ENCODE measurements at places on chromosomes 2 and 18.

DNA sequence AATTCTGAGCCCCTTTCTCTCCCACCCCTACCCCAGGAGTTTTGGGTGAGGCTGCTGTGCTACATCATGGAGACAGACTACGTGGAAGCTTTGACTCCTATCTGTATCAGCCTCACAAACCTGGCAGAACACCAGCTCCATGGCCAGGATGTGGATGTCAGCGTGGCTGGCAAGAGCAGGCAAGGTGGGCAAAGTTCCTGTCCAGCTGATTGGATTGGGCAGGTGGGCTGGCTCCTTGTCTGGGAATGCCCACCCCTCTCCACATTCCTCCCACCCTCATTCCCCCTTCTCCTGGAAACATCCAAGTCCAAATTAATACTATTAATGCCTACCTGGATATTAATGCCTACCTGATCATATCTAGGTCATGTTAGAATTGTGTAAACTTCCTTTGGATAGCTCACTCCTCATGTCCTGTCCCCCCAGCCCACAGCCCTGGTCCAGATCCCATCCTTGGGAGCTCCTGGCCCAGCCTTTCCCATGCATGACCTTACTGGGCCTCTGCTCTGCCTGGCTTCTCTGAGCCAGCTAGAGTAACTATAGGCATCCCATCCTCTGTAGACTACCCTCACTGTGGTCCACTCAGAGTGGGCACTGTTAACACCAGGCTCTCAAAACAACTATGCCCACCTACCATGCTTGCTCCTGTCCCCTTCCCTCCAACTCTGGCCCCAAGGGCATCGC is 24.1 kb downstream of the MROH2A start:
- DNase-seq, result no peak

DNA sequence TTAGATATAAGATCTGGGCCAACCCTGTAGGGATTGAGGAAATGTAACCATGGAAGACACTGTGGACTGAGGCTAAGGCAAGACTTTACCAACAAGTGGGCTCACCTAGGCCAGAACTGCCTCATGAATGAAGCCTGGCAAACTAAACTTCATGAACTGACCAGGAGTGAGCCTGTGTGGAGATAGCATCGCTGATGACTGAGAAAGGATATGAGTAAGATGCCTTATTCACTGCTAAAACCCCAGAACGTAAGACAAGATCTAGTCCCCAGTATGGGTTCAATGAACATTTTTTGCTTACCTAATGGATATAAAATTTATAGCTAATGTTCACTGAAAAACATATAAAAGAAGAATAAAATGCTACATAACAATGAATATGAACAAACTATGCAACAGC is 399.8 kb downstream of the SATB2 start:
- no peak for DNase-seq

GRCh38 chr18:79750980-79751571 is 46.7 kb upstream of the KCNG2 start:
- DNase-seq, result no peak

GRCh38 chr2:1867141-1867540 is 122.8 kb upstream of the PXDN start:
- no peak for DNase-seq

DNA sequence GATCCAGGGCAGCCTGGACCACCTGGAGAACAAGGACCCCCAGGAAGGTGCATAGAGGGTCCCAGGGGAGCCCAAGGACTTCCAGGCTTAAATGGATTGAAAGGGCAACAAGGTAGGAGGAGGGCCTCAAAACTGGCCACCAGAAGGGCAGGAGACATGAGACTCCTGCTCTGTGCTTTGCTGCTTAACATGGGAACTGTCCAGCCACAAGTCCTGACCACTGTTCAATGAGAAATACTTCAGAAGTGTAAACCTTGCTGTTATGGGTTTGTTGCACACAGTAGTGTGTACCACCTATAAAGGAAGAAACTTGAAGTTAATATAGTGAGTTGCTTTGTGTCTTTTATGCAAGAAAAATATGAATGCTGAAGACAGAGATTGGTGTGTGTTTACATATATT is 44.2 kb upstream of the MFF start:
- DNase-seq, result no peak

GRCh38 chr2:191748059-191748461 is 70.1 kb downstream of the NABP1 start:
- no peak for DNase-seq

GRCh38 chr18:1026930-1027329 is 122.3 kb downstream of the ADCYAP1 start:
- DNase-seq, result no peak

- DNase-seq, result no peak
Measured at GRCh38 chr2:55147041-55147440, 85.1 kb downstream of the CLHC1 start.

GRCh38 chr2:141711627-141712026 is 419.2 kb downstream of the LRP1B start:
- DNase-seq, result no peak

- no peak for DNase-seq
Measured at GRCh38 chr2:185618625-185619024, 120.0 kb upstream of the FSIP2 start.

GRCh38 chr2:232731470-232731869 is 34.3 kb downstream of the GIGYF2 start:
- DNase-seq, result no peak

GRCh38 chr2:145284551-145284950 is 764.6 kb upstream of the ZEB2 start:
- no peak for DNase-seq

- no peak for DNase-seq
Measured at GRCh38 chr2:151042964-151043363, 218.7 kb downstream of the RBM43 start.

GRCh38 chr2:13260402-13260801 is 543.7 kb downstream of the TRIB2 start:
- no peak for DNase-seq

- no peak for DNase-seq
Measured at GRCh38 chr2:109601783-109602182, 12.0 kb downstream of the SEPTIN10 start.

- no peak for DNase-seq
Measured at GRCh38 chr2:151299920-151300539, 10.6 kb upstream of the NMI start.

DNA sequence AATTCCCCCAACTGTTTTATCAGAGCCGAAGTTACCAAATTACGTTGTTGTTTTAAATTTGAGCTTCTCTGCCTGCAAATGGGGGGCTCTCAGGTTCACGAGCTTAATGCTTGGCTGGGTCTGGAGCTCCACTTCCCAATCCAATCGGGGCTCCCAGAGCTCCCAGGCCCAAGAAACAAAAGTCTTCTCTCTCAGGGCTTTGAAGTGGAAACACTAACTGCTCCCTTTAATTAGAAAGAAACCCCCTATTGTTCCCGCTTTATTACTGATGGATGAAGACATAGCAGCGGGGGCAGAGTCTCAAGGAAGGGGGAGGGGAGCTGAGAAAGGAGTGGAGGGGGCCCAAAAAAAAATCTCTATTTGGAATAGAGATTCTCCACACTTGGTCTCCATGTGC is 15.6 kb upstream of the PKDCC start:
- no peak for DNase-seq

- DNase-seq, result no peak
Measured at GRCh38 chr2:45260946-45261345, 251.7 kb upstream of the SIX2 start.

DNA sequence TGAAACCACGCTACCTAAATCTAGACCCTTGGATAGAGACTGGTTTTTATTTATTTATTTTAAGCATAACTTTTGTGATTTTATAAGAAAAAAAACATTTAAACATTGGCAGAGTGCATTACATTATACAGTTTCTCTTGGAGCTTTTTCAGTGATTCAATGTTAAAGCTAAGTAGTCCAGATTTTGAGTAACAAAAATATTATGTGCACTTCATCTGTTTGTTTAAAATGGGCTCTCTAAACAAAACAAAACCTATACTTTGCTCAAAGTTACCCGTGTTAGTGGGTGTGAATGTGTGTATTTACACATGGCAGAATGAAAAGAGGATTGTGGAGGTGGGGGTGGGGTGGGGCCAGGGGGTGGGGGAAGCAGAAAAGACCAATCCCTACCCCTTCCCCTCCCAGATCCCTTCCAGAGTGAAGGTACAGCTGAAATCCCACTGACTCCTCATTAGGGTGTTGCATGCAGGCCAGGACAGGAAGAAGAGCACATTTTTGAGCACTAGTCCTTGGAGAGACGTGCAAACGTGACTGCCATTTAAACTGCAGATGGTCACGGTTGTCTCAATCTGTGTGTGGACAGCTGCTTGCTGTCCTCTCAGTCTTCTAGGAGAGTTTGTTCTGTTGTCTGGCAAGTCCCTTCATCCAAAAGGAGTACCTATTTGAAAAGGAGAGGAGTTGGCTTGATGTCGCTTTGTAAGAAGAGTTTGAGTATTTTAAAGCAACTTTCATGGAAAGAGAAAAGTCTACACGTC is 303.0 kb downstream of the ICOS start:
- no peak for DNase-seq
